Thyroid gland (tissue), 4 donors: ENCODE measurements at places on chromosomes 12 and 14.

- DNase-seq, result no peak
Observed at GRCh38 chr12:20364501-20364900, 3.8 kb upstream of the PDE3A start.

DNA sequence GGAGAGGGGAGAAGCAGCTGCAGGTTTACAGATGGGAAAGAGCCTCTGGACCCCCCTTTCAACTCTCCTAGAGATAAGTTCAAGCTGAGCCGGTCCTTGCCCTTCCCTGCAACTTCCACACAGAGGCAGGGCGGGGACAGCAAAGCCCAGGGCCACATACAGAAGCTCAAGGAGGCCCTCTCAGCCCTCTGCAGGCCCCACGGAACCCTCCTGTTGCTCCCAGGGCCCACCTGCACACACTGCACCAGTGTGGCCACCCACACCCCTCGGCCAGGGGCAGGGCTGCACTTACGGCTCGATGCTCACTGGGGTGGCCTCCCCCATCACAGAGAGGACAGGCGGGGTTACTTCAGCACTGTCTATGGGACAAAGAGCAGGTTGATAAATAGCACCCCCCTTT is 13.0 kb upstream of the PNMA1 start:
- no peak for DNase-seq

GRCh38 chr12:60872850-60873713 is 1277.3 kb downstream of the SLC16A7 start:
- DNase-seq, result no peak

GRCh38 chr12:116241157-116241759 is 36.2 kb downstream of the MED13L start:
- DNase-seq, result no peak

- DNase-seq, result no peak
Observed at GRCh38 chr12:28258998-28259397, 68.7 kb downstream of the CCDC91 start.
